MM.1S (cell line): ENCODE measurements at places on chromosomes 16 and 17.

GRCh38 chr16:15897834-15898254 lies 9.4 kb upstream of the CEP20 start:
- peak; percentile 80 for DNase-seq

- DNase-seq, result no peak
These were observed 40.9 kb upstream of the MEOX1 start for GRCh38 chr17:43702637-43703036.

DNA sequence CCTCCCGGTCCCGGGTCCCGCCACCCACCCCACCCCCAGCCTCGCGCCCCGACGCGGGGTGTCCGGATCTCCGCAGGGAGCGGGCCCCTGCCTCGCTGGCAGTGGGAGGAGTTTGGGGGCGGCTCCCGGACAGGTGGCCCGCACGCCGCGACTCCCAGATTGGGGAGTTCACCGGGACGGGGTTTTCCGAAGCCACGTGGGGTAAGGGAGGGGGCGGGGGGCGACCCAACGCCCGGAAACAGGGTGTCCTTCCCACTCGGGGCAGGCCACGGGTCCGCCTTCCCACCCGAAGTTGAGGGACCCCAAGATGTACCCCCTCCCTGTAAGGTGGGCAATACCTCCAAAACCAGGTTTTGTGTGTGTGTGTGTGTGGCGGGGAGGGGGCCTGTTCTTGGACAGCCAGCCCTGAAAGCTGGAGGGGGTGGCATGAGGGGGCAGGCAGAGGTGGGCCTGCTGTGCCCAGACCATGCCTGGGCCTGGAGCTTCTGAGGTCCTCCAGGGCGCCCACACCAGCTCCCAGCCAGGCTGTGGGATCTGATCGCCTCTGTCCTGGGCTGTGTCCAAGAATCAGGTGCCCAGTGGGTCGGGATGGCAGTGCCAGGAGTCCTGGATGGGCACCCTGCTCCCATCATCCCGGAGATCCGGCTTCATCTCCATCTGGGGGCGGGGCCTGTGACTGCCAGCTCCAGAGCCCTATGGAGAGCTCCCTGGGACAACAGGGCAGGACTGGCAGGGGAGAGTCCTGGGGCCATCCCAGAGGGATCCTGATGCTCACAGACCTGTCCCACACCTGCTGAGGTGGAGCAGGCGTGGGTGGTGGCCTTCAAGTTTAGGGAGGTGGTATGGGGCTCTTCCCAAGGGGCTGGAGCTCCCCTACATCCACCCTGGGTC lies 767 bp downstream of the SYNGR2 start:
- peak; percentile 63 for DNase-seq

DNA sequence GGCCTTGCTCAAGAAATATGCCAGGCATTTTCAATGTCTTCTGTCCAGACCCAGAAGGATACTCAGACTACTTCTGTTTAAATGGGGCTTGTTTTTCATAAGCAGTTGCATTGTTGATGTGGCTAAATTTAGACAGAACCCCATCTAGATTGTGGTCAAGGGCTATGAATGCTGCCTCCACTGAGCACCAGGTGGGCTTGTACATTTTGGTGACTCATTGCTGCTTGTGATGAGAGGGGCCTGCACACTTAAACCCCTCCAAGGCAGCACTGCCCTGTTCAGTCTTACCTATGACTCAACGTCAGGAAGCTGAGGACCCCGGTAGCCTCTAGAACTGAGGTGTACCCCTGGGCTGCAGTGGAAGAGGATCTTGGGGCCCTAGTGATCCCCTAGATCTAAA lies 144.0 kb downstream of the PRKCA start:
- DNase-seq, result no peak

DNA sequence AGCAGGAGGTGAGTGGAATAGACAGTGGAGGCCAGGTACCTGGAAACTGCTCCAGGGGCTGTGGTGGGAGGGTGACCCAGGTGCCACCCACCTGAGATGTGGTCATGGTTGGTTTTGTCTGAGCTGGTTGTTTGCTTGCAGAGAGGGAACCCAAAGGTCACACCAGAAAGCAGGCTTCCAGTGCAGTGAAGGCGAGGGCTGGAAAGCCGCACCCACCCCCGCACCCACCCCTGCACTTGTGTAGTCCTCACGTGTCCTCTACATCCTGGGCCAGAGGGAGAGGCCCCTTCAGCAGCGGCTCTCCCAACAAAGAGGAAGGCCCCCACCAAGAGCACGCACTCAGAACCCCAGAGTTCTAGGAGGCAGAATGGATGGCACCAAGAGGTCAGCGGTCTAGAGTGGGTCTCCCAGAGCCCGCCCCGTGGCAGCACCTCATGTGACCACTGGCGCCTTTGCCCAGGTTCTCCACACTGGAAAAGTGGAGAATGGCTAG lies 92.6 kb upstream of the CBX4 start:
- no peak for DNase-seq

DNA sequence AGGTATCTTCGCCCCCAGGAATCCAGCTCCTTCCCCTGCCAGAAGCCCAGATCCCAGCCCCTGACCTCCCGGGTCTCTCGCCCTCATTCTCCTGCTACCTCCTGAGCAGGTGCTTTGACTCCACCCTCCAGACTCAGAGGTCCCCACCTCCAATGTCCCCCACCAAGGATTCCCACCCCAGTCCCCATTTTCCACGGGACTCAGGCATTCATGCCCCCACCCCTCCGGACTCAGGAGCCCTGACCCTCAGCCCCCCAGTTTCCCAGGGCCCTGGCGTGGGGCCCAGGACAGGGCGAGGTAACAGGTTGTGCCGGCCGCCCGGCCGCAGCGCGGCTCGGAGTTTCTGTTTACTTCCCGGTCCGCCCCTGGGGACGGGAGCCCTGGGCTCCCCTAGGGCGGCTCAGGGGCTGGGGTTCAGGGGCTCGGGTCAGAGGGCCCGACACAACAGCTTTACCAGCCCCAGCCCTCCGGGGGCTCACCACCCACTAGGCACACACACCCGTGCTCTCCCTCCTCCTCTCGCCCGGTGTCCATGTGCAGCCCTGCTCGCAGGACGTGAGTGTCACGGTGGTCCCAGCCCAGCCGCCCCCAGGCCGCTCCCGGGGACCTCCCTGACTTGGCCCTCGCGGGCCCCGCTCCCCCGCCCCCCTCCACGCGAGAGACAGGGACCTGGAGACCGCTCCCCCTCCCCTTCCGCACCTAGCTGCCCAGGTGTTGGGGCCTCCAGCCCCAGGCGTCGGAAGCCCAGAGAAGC lies 595 bp downstream of the BICDL2 start:
- no peak for DNase-seq

GRCh38 chr17:7174603-7175326 lies 4.4 kb downstream of the ASGR1 start:
- DNase-seq, result no peak

DNA sequence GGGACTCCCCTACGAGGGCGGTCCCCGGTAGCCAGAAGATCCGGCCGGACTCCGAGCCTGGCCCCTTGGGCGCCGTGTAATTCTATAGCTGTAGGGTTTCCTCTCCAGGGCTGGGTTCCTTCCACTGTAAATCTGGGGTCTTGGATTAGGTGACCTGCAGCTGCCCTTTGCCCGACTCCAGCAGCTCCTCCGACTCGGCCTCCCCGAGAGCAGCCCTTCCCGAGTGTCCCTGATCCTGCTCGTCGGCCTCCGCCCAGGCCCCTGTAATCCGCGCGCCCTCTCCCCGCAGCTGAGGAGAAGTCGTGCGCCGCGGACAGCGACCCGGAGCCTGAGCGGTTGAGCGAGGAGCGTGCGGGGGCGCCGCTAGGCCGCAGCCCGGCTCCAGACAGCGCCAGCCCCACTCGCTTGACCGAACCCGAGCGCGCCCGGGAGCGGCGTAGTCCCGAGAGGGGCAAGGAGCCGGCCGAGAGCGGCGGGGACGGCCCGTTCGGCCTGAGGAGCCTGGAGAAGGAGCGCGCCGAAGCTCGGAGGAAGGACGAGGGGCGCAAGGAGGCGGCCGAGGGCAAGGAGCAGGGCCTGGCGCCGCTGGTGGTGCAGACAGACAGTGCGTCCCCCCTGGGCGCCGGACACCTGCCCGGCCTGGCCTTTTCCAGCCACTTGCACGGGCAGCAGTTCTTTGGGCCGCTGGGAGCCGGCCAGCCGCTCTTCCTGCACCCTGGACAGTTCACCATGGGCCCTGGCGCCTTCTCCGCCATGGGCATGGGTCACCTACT lies 5.5 kb downstream of the TBX2 start:
- no peak for DNase-seq

- no peak for DNase-seq
These were observed 18.5 kb upstream of the APRT start for GRCh38 chr16:88830258-88830657.

DNA sequence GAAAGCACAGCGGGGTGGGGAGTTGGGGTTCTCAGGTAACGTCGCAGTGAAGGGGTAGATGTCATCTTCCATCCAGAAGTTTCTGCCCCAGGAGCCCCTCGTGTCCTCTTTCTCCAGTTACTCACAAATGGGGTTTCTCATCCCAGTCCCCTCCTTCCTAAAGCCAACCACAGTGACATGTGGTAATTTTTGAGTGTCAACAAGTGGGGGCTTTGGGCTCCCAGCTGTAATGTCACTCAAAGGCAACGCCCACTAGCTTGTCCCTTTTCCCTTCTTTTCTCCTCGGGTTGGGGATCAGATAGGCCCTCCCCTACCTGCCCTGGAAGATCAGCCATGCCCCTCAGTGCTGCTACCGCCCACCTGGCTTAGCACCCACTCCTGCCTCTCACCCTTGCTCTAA lies 14.4 kb downstream of the IRX5 start:
- no peak for DNase-seq

DNA sequence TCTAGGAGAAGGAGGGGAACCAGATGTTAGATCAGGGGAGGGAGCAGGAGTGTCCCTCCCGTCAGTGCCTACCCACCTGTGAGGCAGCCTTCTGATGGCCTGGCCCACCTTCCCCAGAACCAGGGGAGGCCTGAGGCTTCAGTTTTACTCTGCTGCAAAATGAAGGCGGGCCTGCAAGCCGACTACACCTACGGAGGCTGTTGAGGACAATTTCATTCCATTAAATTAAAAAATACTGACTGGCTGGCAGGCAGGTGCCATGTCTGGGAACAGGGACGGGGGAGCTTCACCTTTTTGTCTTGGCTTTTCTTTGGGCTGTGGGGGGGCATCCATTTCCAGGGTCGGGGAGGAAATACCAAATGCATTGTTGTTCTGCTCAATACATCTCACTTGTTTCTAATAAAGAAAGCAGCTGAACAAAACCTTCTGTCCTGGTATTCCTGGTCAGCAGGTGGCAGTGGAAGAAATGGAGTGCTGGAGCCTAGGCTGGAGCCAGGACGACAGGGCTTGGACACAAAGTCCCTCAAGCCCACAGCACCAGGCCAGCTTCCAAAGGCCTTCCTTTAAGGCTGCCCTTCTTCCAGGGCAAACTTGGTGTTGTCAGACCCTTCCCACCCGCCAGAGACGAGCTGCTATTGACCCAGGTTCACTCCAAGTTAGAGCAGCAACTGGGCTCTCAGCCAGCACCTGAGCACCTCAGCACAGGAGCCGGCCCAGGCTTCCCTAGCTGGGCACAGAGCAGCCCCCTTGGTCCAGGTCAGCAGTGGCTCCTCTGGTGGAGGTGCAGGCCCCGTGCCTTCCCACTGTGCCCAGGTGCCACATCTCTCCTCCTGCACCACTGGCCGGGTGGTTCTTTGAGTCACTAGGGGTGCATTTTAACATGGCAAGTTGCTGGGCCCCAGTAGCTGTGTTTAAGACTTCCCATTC lies 23.5 kb downstream of the PLCD3 start:
- DNase-seq, result no peak

GRCh38 chr17:62126292-62126691 lies 61.2 kb upstream of the MED13 start:
- no peak for DNase-seq

- DNase-seq, result no peak
These were observed 180.9 kb downstream of the HS3ST3A1 start for GRCh38 chr17:13420878-13421277.

- peak; percentile 86 for DNase-seq
These were observed 1.7 kb downstream of the SPHK1 start for GRCh38 chr17:76385892-76386786.

DNA sequence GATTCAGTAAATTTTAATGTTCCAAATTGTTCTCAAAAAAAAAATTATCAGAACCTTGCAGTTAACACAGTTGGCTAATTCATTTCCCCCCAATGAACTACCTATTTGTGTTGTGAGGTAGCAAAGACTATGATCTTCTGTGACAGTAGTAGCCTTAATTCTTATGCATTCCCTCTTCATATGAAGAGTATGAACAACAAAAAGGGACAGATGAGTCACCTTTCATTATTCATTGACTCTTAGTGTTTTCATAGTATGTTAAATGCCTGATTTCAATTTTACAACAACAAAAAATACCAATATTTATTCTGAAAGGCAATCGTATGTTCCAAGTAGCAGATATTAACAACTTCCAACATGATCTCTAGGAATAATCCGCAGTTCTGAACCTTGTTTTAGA lies 3.6 kb upstream of the SLFN11 start:
- no peak for DNase-seq

GRCh38 chr16:52101246-52101645 lies 445.7 kb downstream of the TOX3 start:
- no peak for DNase-seq

DNA sequence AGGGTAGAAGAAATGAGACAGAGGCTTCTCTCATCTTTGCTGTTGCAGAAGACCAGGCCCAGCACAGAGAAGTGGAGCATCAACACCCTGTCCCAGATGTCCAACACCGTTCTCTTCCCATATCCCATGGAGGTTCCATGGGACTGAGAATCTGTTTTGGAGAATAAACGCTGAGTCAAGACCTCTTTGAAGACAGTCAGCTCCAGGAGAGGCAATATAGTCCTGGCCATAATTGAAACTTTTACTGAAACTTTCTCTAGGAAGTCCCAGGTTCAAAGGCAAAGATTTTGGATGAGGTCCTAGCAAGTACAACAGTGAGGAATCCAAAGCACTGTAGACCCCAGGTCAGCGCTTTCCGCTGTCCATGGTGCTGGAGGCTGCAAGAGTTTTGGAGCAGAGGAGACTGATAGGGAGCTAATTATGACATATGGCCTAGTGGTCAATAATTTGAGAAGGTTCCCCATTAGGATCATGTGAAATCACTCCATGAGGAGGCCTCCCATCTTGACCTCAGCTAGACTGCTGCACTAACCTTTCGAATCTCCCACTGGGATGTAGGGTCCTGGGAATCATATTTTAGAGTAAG lies 36.0 kb downstream of the OSBPL7 start:
- DNase-seq, result peak; percentile 38

DNA sequence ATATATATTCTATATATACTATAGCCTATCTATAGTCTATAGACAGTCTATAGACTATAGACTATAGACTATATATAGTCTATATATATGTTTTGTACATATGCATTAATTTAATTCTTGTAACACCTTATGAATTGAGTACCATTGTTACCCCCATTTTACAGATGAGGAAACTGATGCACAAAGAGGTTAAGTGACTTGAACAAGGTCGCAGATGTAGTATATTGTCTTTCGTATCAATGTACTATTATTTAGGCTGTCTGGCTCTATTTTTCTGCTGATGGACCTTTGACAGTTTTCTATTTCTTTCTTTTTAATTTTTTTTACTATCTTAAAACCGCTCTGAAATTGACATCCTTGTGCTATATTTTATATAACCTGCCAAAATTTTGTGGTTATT lies 14.6 kb downstream of the LRRC36 start:
- no peak for DNase-seq

- DNase-seq, result no peak
These were observed 11.6 kb downstream of the COTL1 start for GRCh38 chr16:84606081-84606875.
